ENCODE measurements at places on chromosomes 1 and 21. TPM values are rescaled to one million over a fixed set of nuclear protein-coding genes. Genes with fewer than 3 reads are reported as not detected.

Gene TCEA3
- not detected for polyA plus RNA-seq

Gene MROH9
- not detected for polyA plus RNA-seq

Gene MUL1
- 13.5 TPM for polyA plus RNA-seq

Gene DIRAS3
- 8.0 TPM for polyA plus RNA-seq

Gene LYPD8
- not detected for polyA plus RNA-seq

Gene F13B
- polyA plus RNA-seq = not detected

Gene DNASE2B
- polyA plus RNA-seq = 27.9 TPM

Gene OR2W3
- not detected for polyA plus RNA-seq

Gene NUF2
- 2.8 TPM for polyA plus RNA-seq

Gene MARK1
- 39.3 TPM for polyA plus RNA-seq

Gene DIO1
- not detected for polyA plus RNA-seq

Gene PDPN
- polyA plus RNA-seq = 0.63 TPM

Gene NLRP3
- 0.36 TPM for polyA plus RNA-seq

Gene CR1
- not detected for polyA plus RNA-seq

Gene SLC22A15
- polyA plus RNA-seq = 1.7 TPM

Gene CHI3L1
- polyA plus RNA-seq = not detected

Gene CA6
- not detected for polyA plus RNA-seq

Gene RAVER2
- polyA plus RNA-seq = 8.1 TPM

Gene C4BPA
- polyA plus RNA-seq = not detected

Gene GFI1
- not detected for polyA plus RNA-seq

Gene COL9A2
- polyA plus RNA-seq = 1.3 TPM

Gene RPE65
- polyA plus RNA-seq = not detected

Gene TMEM234
- polyA plus RNA-seq = 24.4 TPM

Gene CASP9
- polyA plus RNA-seq = 13.7 TPM

Gene OLFML3
- not detected for polyA plus RNA-seq

Gene USF1
- 457 TPM for polyA plus RNA-seq

Gene S100A7
- not detected for polyA plus RNA-seq

Gene SPRR2E
- polyA plus RNA-seq = not detected

Gene VSIG8
- polyA plus RNA-seq = 0.37 TPM
